ENCODE measurements at places on chromosomes 5 and 9. TPM values are rescaled to one million over a fixed set of nuclear protein-coding genes. Genes with fewer than 3 reads are reported as not detected.

GRCh38 chr5:34529581-34530331, 126.4 kb upstream of the RAI14 start:
- DNase-seq, result no peak

- no peak for DNase-seq
Measured at GRCh38 chr5:126846744-126847455, 70.0 kb downstream of the LMNB1 start.

DNA sequence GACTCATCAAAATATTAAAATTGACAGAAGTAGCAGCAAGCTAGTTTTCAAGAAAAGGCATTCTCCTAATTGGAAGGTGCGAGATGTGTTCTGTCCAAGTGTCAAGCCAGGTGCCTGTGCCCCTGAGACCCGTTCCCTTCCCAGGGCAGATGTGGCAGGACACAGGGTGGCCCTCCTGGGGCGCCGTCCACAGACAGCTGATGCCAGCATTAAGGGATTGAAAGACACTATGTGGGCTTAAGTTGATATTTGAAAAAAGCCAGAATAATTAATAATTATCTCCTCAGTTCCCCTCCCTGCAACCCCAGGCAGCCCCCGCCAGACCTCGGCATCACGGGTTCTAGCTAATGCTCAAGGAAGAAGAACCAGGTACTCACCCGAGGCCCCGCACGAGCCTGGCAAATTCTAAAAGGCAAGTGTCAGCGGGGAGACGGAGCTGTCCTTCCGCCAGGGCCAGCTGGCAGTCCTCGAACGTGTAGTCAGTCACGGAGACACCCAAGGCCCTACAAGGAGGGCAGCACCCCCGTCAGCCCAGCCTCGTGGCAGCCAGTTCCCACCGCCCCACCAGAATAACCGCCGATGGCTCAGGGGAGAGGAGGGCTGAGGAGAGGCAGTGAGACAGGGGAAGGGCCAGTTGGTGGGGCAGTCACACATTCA, 29.1 kb upstream of the SLC6A3 start:
- DNase-seq, result no peak

- no peak for DNase-seq
Measured at GRCh38 chr9:136438548-136439480, 831 bp downstream of the INPP5E start.

DNA sequence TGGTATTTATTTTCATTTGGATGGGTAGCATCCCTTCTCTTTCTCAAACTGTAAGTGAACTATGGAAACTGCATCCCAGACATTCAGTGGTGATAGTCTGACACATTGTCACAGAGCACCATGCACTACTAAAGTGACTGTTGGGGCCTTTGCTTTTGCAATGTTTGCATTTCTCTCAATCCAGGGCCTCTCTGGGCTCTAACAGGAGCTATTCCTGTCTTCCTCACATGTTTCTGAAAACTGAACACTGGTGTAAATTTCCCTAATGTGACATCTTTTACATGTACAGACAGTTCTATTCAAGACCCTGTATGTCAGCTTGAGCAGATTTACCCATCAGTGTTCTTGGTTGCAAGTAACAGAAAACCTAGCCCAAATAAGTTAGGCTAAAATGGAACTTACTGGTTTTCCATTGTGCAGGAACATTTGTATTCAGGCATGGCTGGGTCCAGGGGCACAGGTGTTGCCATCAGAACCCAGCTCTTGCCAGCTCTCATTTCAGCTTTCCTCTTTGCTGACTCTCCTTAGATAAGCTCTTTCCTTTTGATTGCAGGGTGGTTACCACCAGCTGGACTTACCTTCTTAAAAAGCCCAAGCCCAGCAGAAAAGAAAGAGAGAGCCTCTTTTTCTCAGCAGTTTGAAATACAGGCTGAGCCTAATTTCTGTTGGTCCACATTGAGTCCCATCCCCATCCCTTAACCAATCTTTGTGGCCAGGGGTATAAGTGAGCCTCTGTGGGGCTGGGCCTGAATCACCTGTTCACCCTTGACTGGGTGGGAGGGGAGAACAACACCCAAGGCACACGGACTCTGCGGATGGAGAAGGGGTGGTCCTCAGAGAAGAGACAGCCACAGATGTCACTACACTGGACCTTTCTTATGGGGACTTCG, 234.3 kb downstream of the NR3C1 start:
- DNase-seq, result no peak

The ASS1 gene
- polyA plus RNA-seq, result 285 TPM

DNA sequence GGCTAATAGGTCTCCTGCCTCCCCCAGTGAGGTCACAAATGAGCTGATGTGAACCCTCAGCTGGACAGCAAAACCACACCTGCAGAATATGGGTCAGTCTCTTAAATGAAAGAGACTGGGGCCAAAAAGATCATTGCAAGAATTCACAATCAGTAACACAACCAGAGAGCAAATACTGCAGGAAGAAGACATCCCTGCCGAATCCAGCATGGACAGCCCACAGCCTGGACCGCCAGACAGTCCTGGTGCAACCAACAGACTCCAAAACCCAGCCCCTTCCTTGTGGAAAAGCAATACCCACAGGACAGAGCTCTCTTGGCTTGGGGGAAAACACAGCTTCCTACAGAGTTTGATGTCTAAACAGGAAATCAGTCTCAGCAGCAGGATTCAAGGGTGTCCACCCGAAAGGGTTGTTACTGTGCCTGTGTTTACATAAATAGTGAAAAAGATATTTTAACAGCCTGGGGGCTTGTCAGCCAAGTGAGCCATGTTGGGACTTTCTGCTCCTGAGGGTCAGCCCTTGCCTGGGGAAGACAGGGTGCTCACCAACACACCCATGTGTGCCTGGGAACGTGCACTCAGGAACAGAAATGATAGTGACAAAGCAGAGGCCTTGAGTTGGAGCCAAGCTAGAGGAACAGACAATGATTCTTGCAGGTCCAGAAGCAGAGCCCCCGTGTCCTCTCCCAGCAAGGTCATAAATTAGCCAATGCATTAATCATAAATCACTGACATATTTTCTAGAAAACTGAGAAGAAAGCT, 106.2 kb downstream of the SEMA5A start:
- DNase-seq, result no peak
